Natural killer cell treated with Interleukin-12 subunit alpha and Interleukin-12 subunit beta and Interleukin-15 and Interleukin-18, amount 100 ng/mL, for 72 hours (primary cell): ENCODE measurements at places on chromosomes 3 and 15.
A peak's percentile ranks its signal among the peaks of the same experiment; 100 is the strongest.

DNA sequence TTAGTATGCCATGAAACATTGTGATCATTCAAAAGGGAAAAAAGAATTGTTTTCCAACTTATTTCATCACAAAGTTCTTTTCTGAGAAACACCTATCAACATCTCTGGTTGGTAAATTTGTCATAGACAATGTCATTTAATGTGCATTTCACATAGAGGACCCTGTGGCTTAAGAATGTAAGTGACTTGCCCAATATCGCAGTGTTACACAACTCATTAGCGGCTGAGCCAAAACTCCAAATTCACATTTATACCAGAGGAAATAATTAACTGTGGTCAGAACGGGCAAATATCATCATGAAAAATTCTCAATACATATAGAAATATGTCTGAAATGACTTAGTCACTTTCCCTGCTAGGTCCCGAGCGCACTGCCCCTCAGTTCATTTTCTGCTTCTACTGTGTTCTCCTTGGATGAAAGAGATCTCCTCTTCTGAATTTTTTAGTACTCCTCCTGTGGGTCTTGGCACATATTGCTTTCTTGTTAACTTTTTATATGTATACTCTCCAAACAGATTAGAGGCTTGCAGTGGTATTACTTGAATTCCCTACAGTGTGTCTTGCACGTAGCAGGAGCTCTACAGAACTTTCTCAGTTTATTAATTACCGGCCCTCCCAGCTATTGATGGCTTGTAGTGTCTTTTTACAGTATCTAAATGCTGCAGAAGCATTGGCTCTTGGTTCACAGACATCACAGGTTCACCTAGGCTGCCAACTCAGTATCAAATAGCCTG lies 33.1 kb downstream of the PTX3 start:
- no peak overlapping the region for H3K27ac ChIP-seq
- no peaks in the 10 kb centered on the region for H3K4me1 ChIP-seq
- H3K4me3 ChIP-seq: no peak overlapping the region

- H3K4me3 ChIP-seq: no peak overlapping the region
- no peaks in the 10 kb centered on the region for H3K27me3 ChIP-seq
- no peak overlapping the region for H3K27ac ChIP-seq
- H3K36me3 ChIP-seq: no peaks in the 10 kb centered on the region
- no peak for DNase-seq
Measured at GRCh38 chr3:159018341-159018740, 216.5 kb downstream of the MFSD1 start.

- peaks cover 37% of the 10 kb centered on the region for H3K4me1 ChIP-seq
- peaks cover 6% of the 10 kb centered on the region for H3K36me3 ChIP-seq
- H3K27ac ChIP-seq: peak overlapping the region; percentile 90
- H3K27me3 ChIP-seq: peaks cover 4% of the 10 kb centered on the region
Measured at GRCh38 chr3:188949996-188950395, 221.8 kb upstream of the TPRG1 start.

GRCh38 chr3:170096342-170096741 lies 58.5 kb downstream of the GPR160 start:
- DNase-seq: no peak
- no peak overlapping the region for H3K27ac ChIP-seq
- H3K36me3 ChIP-seq: peaks cover 34% of the 10 kb centered on the region
- H3K4me1 ChIP-seq: peaks cover 13% of the 10 kb centered on the region
- H3K27me3 ChIP-seq: no peaks in the 10 kb centered on the region

DNA sequence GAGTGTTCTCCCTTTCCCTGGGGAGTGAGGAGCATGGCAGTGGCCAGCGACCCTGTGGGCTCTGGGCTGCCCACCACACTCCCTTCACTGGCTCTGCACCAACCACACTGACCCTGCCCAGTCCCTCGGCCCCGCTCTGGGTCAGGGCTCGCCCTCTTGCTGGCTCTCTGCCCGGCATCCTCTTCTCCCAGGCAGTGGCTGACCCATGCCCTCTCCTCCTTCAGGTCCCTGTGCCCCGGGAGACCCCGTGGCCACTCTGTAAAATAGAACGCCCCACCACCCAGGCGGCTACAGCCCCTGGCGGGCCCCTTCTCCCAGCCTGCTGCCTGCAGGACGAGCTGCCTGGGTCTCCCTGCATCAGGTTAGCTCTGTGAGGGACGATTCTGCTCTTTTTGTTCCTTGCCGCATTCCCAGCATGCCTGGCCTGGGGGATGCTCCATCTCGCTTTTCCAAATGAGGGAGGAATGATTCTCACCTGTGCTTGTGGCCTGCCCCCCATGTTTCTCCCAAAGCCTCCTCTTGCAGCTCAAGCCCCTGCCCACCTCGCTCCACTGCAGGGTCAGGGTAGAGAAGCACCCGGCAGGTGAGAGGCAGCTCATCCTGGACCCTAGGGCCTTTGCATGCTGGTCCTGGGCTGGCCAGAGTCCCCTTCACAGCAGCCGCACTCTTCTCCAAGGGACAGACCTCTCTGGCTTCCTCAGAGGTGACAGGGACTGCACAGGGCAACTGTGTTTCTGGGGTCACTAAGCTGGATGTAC lies 14.5 kb upstream of the CFAP100 start:
- H3K4me3 ChIP-seq: no peak overlapping the region
- no peak overlapping the region for H3K27ac ChIP-seq
- peaks cover 17% of the 10 kb centered on the region for H3K27me3 ChIP-seq

GRCh38 chr15:94029495-94029894 lies 201.9 kb upstream of the MCTP2 start:
- no peak overlapping the region for H3K4me3 ChIP-seq
- H3K27me3 ChIP-seq: peaks cover 67% of the 10 kb centered on the region
- DNase-seq: no peak
- H3K27ac ChIP-seq: no peak overlapping the region

DNA sequence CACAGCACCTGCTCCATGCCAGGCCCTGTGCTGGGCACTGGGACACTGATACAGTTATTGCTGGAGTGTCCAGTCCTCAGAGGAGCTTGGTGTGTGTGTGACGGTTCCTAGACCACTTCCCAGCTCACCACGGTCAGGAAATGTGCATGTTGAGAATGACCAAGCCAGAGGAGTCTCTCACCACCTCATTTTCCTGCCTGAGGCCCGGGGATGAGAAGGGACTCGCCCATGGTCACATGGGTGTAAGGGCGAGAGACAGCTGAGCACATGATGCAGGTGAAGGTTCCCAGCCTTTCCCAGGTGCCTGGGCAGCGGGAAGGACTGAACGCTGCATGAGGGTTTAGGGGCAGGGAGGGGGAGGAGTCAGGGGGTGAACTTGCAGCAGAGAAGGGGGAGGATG lies 180.9 kb upstream of the TLE3 start:
- no peaks in the 10 kb centered on the region for H3K36me3 ChIP-seq
- H3K27ac ChIP-seq: no peak overlapping the region
- no peaks in the 10 kb centered on the region for H3K4me1 ChIP-seq
- H3K27me3 ChIP-seq: peaks cover 42% of the 10 kb centered on the region

GRCh38 chr3:17514597-17514996 lies 227.8 kb downstream of the TBC1D5 start:
- no peak for DNase-seq
- H3K36me3 ChIP-seq: no peaks in the 10 kb centered on the region
- no peaks in the 10 kb centered on the region for H3K27me3 ChIP-seq
- peaks cover 14% of the 10 kb centered on the region for H3K4me1 ChIP-seq
- no peak overlapping the region for H3K27ac ChIP-seq
- H3K4me3 ChIP-seq: no peak overlapping the region

DNA sequence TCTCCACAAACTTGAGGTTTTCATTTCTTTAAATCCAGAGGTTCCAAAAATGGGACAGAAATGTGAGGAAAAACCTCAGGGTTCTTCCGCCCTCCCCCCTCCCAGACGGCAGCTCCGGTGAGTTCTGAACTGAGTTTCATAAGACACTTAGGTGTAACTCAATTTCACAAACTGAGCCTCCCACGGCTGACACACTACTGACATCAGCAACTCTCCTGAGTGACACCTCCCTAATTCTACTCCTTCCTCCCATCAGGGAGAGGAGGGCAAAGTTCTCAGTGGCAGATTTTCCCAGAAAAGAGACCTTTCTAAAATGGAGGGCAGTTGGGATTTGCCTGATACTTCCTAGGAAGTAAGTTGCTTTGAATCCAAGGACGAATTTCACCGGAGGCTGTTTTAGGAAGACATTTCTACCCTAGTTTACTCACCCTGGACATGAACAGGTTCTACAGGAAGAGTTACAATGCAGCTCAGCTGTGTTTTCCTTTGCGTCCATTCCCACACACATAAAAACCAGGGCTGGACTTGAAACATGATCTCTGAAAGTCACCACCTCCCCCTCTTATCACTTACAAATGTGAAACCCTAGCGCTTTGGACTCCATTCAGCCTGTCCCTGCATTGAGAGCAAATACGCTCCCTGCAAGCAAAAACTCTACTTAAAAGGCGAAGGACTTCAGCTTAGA lies 78.1 kb upstream of the LMOD3 start:
- no peak for DNase-seq
- H3K4me1 ChIP-seq: peaks cover 71% of the 10 kb centered on the region
- H3K4me3 ChIP-seq: peak overlapping the region; percentile 88
- peak overlapping the region; percentile 96 for H3K27ac ChIP-seq

GRCh38 chr15:87939848-87940457 lies 316.6 kb downstream of the NTRK3 start:
- peaks cover 15% of the 10 kb centered on the region for H3K27me3 ChIP-seq
- no peak overlapping the region for H3K4me3 ChIP-seq
- no peaks in the 10 kb centered on the region for H3K36me3 ChIP-seq
- H3K27ac ChIP-seq: no peak overlapping the region

- DNase-seq: no peak
- H3K27me3 ChIP-seq: no peaks in the 10 kb centered on the region
- no peak overlapping the region for H3K27ac ChIP-seq
- no peaks in the 10 kb centered on the region for H3K36me3 ChIP-seq
- peaks cover 6% of the 10 kb centered on the region for H3K4me1 ChIP-seq
Measured at GRCh38 chr15:39685999-39686613, 96.5 kb downstream of the FSIP1 start.

DNA sequence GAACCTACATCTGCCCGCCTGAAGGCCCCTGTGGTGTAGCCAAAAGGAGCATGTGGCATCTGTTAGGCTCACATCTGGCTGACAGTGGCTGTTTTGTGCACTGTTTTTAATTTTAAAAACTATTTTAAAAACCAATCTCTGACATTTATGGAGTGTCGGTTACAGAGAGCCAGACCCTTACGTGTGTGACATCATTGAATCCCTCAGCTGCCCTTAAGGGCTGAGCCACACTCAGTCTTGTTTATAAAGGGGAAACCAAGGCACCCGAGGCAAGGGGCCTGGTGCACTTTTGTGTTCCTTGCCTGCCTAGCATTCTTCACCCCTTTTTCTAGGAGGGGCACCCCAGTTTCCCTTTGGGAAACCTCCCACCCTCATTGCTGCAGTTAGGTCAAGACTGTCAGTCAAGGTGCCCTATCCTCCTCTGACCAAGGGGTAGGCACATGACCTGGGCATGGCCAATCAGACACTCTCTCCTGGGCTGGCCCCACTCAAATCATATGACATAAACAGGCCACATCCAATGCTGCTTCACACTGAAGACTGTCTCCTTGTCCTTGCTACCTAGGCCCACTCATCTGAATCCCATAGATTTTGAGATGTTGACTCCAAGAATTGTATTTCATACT lies 105.3 kb downstream of the LSM3 start:
- H3K27ac ChIP-seq: no peak overlapping the region
- no peak overlapping the region for H3K4me3 ChIP-seq
- DNase-seq: no peak

- no peak for DNase-seq
- H3K27me3 ChIP-seq: no peaks in the 10 kb centered on the region
- H3K4me3 ChIP-seq: no peak overlapping the region
- H3K27ac ChIP-seq: no peak overlapping the region
- peaks cover 83% of the 10 kb centered on the region for H3K36me3 ChIP-seq
- no peaks in the 10 kb centered on the region for H3K4me1 ChIP-seq
Measured at GRCh38 chr15:25092661-25093060, 137.9 kb downstream of the SNRPN start.

DNA sequence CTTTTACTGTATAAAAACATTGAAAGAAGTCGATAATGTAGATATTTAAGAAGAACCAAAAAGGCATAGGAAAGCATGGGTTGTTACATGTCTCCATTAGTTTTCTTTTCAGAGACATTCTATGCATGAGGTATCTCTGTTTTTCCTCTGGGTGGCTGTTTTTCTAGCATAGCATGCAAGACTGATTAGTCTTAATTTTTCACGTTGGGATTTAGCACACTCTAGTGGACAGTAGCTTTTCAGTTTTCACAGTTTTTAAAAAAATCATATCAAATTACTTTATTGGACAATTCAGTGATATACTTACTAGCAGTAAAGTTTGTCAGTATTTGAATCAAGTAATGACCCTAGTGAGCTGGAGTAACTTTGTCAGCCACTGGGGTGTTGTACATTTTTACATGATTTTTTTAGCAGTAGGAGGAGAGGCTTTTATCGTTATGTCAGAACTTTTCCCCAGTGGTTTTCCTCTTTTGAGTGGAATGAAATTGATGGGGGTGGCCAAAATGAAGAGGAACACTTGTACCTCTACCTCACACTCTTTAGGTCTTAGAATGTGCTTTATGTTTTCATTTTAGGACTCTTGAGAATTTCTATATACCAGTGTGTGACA lies 57.2 kb downstream of the SEC22A start:
- no peak for DNase-seq
- H3K36me3 ChIP-seq: peaks cover 6% of the 10 kb centered on the region
- no peak overlapping the region for H3K27ac ChIP-seq
- H3K4me3 ChIP-seq: no peak overlapping the region
- H3K27me3 ChIP-seq: no peaks in the 10 kb centered on the region
- no peaks in the 10 kb centered on the region for H3K4me1 ChIP-seq

DNA sequence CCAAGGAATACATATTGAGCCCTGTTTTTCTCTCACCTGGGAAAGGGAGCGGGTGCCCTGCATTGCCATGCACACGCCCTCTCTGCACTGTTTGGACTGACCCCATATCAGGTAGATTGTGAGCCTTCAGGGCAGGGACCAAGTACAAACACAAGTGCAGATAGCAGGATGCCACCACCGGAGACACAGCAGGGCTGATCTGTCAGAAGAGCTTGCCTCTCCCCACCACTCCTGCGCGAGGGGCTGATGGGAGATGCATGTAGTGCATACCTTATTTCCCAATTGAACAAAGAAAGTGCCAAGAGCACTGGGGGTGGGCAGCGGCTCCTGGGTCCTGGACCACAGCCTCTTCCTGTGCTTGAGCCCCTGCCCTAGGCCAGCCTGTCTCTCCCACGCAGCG lies 9.0 kb upstream of the SLCO2A1 start:
- peaks cover 7% of the 10 kb centered on the region for H3K27me3 ChIP-seq
- no peak overlapping the region for H3K27ac ChIP-seq
- H3K4me1 ChIP-seq: no peaks in the 10 kb centered on the region
- no peak overlapping the region for H3K4me3 ChIP-seq
- H3K36me3 ChIP-seq: no peaks in the 10 kb centered on the region

DNA sequence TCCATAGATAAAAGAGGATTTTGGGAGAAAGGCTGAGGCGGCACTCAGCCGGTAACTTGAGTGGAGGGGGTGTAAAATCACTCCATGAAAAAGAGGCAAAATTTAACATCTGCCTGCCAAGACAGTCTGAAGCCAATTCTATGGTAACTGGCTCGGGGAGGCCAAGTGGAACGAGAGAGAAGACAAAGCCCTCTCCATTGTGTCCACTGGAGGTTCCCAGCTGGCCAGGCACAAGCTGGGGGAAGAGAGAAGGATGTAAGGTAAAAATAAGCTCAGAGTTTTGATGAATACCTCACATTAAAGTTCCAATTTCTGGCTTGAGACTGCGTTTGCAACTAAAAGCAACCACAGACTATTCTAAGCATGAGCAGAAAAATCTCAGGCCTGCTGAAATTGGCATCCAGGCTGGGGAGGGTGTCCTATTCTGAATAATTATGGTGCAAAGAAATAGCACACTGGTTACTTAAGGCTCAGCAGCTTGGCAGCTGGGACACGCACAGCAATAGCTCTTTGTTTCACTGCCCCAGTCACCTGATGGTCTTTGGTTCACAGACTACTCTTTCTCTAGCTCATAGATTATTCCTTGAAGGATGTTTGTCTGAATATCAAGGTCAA lies 48.8 kb downstream of the CHRD start:
- no peak overlapping the region for H3K27ac ChIP-seq
- H3K36me3 ChIP-seq: no peaks in the 10 kb centered on the region
- no peaks in the 10 kb centered on the region for H3K4me1 ChIP-seq
- peaks cover 11% of the 10 kb centered on the region for H3K27me3 ChIP-seq
- DNase-seq: no peak
